ENCODE measurements at places on chromosomes 12 and 14.

DNA sequence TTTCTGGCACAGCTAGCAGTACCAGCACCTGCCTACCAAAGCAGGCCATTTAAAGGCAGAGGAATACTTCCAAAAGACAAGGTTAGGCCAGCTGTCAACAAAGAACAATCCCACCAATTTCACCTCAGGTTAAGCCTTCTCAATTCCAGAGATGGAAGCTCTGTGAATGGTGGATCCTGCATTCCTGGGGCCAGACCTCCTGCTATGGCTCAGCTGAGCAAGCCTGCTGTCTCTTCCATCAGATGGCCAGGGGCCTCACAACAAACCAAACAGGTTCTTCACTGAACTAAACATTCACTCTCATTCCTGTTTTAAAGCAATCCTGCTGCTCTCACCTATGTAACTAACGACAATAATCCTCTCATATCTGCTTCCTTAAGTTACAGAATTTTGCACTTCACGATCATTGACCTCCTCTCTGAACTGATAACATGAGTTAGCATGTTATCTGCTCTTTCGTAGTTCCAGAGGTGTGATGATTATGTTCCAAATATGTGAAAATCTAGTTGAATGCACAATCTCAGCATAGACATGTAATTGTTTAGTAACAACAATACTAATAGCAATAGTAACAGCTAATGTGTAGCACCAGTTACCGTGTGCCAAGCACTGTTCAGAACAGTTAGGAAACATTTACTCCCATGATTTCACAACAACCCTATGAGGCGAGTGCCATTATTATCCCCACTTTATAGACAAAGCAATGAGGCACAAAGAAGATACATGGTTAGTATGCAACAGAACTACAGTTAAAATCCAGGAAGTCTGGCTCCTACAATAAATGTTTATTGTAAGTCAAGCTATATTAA lies 73.2 kb downstream of the SLC2A13 start:
- no peak for DNase-seq

DNA sequence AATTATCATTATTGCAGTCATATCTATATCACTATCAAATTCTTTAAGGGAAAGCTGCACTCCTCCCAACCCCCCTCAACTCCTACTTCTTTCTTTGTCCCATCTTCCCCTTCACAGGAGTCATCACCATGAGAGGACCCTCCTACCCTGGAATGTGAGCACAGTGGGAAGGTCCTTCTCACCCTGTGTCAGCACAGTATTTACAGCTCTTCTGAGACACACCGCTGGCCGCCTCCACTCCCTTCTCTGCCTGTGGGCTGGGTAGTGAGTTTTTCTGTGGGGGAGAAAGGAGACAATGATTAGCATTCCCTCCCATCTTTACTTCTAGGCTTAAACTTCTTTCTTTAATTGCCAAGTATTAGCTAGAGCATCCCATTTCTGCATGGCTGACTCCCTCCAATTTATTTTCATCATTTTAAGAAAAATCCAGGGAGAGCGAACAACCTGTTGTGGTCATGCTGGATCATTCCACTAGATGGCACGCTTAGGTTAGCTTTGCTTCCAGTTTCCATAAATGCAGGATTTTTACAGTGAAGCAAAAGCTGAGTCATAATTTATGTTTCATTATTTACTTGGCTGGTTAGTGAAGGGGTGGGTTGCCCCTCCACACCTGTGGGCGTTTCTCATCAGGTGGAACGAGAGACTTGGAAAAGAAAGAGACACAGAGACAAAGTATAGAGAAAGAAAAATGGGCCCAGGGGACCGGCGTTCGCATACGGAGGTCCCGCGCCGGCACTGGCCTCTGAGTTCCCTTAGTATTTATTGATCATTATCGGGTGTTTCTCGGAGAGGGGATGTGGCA lies 188.5 kb downstream of the ALX1 start:
- peak; percentile 84 for DNase-seq

DNA sequence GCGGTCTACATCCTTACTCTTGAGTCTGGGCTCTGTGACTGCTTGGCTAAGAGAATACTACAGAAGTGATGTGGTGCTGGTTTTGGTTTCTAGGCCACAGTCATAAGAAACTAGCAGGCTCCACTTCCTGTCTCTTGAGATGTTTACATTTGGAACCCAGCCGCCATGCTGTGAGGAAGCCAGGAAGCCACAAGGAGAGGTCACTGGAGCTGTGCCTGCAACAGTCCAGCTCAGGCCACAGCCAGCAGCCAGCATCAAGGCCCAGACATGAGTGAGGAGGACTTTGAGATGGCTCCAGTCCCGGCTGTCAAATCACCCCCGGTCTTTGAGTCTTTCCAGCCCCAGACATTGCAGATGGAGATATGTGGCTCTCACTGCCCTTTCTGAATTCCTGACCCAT lies 12.9 kb upstream of the FAM181A start:
- DNase-seq: no peak

DNA sequence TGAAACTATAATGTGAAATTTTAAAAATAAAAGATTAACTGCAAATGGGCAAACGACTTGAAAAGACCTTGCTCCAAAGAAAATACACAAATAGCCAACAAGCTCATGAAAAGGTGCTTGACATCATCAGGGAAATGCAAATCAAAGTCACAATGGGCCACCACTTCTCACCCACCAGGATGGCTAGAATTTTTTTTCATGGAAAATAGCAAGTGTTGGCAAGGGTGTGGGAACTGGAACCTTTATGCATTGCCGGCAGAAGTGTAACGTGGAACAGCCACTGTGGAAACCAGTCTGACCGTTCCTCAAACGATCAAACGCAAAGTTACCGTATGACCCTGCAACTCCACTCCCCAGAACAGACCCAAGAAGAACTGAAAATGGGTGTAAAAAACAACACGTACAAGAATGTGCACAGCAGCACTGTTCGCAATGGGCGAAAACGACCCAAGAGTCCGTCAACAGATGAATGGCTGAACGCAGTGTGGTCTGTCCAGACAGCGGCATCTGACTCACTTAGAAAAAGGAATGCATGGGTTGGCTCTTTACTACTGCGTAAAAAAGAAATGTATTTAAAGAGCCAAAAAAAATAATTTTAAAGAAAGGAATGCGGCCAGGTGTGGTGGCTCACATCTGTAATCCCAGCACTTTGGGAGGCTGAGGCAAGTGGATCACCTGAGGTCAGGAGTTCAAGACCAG lies 40.2 kb downstream of the SCARB1 start:
- DNase-seq: no peak

- DNase-seq: no peak
Measured at GRCh38 chr12:93991829-93992461, 156.4 kb upstream of the PLXNC1 start.

DNA sequence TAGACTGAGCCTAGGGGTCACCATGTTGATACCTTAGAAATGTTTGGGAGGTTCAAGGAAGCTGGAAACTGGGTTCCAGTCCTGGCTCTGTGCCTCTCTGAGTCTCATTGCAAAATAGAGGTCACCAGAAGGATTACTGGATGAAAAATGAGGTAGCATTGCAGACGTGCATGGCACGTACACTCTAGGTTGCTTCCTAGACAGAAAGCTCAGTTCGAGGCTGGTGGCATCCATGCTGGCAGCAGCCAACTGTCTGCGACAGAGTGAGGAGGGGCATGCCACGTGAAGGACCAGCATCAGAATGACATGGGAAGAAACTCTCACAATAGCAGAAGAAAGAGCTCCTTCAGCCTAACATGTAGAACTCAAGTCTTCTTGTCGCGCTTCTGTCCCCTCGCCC lies 4.6 kb upstream of the CYP46A1 start:
- no peak for DNase-seq

DNA sequence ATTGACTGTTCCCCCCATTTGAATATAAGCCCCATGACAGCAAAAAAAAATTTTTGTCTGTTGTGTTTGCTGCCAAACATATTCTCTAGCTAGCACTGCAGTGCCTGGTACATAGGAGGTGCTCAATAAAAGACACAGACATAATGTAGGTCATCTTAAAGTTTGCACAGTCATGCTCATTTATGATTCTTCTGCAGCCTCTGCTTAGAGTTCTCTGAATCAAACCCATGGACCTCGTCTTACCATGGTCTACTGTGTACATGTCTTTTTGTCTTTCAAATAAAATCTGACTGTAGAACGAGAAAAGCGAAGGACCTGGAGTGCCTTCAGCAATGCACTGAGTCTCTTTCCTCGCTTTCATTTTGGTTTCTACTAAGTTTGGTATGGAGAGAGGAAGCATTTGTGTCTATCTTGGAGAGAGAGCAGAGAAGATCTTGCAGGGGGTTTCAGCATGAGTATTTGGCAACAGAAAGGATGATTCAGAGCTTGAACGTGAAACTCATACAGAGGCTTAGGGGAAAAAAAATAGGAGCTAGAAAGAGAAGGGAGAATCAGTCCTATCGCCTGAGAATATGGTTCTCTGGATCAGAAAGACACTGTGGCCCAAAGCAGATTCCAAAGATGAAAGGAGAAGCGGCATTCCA lies 38.8 kb upstream of the TMCC3 start:
- DNase-seq: no peak

GRCh38 chr12:82411546-82412230 lies 53.4 kb downstream of the METTL25 start:
- DNase-seq: no peak

DNA sequence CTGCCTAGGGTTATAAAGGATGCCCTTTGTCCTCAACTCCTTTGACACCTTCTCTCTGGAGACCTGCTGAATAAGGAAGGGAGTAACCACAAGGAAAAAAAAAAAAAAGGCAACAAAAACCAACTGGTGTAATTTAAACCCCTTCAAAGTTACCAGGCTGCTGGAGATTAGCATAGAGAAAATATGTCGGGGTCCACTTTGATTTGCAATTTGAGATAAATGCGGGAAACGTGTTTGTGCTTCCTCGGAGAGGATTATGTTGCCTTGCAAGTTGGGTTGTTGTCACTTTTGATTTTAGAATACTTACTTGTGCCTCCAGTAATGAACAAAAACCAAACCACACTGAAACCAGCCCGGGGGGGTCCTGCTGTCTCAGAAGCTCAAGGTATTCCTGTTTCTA lies 200.2 kb upstream of the MYL2 start:
- DNase-seq: no peak

- DNase-seq: no peak
Measured at GRCh38 chr12:131445184-131445774, 265.6 kb upstream of the SFSWAP start.

DNA sequence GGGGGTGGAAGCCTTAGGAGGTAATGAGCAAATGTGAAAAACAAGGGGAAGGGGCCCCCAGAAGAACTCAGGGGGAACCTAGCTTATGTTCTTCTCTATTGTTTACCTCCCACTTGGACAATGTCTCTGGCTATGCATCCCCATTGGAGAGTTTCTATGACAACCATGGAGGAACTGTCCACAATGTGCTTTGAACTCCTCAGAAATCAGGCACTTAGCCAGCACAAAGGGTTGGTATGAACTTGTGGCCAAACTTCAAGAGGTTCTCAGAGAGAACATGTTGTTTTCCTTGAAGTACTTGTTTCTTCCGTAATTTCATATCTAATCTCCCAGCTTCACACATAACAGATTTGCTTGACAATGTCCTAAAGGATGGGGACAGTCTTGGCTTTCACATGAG lies 202.8 kb upstream of the PELI2 start:
- peak; percentile 24 for DNase-seq

- DNase-seq: no peak
Measured at GRCh38 chr14:106134886-106135285, 608.5 kb downstream of the TMEM121 start.

Measured in lung (tissue), 17 donors.